ENCODE measurements at places on chromosomes 6 and 20.

- DNase-seq = no peak
Observed at GRCh38 chr20:5178046-5178445, 51.2 kb downstream of the CDS2 start.

GRCh38 chr20:3248167-3248992, 9.4 kb upstream of the SLC4A11 start:
- DNase-seq = no peak

DNA sequence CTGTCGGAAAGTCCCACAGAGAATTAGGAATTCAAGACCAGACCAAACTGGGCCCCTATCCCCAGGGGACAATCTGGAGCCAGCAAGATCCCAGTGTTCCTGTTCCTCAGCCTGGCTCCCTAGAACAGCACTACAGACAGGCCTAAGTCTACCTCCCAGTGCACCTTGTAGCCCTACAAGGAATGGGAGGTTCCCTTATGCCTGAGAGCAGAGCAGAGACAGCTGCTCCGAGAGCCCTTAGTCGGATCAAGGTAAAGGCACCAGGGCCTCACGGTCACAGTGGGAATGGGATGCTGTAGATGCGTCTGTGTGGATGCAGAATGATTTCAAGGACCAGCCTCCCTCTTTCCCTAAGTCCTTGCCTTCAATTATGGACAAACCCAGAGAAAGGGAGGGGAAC, 204.5 kb upstream of the STXBP5 start:
- DNase-seq = no peak

- DNase-seq = peak; percentile 31
Observed at GRCh38 chr6:28943557-28944411, 20.0 kb upstream of the TRIM27 start.

DNA sequence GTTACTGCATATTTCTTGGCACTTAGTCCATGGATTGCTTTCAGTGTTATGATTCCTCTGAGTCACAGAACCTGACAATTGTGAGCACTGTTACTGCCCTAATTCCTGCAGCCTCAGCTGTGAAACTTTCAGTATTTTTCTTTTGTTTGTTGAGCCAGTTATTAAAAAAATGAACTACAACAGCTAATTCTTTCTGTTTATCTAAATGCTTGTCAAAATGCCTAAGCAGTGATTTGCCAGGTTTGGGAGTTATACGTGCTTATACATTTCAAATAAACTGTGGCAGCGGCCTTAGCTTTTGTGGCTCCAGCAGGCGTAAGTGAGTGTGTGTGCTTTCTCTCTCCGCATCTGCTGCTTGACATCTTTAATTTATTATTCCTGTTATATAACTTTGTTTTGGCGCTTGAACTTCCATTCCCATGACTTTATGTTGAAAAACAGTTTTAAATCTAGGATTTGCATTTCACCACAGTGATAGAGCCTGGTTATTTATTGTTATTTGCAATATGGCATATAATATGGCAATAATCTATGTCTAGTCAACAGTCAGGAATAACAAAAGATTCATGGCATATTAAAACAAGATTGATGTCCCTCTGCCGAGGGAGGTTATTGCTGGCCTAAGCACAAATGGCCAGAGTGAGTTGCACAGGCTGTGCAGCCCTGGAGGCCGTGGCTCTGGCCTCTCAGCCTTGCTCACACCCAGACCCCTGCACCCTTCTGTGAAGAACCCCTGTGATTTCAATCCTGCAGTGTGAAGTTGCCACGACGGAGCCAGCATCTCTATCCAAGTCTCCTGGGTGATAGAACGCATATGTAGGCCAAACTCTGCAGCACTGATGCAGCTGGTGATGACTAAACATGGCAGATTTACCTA, 303.4 kb downstream of the THBS2 start:
- no peak for DNase-seq

GRCh38 chr20:33000802-33001466, 3.3 kb downstream of the SUN5 start:
- no peak for DNase-seq

GRCh38 chr6:48990739-48991138, 472.3 kb downstream of the MMUT start:
- DNase-seq = no peak

GRCh38 chr6:30450909-30451841, 38.1 kb upstream of the HLA-E start:
- no peak for DNase-seq

- DNase-seq = no peak
Observed at GRCh38 chr6:110544472-110544871, 68.1 kb upstream of the SLC22A16 start.

DNA sequence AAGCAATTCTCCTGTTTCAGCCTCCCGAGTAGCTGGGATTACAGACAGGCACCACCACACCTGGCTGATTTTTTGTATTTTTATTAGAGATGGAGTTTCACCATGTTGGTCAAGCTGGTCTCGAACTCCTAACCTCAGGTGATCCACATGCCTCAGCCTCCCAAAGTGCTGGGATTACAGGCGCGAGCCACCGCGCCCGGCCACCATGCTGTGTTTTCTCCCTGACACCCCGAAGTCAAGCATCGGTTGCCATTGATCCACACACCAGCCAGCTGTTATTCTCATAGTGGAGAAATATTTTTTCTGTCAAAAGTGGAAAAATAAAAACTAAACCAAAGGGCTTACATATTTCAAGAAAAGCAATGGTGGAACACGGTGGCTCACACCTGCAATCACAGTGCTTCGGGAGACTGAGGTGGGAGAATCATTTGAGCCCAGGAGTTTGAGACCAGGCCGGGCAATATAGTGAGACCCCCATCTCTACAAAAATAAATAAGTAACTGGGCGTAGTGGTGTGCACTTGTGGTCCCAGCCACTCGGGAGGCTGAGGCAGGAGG, 157.4 kb downstream of the ZMYND8 start:
- DNase-seq = no peak

- DNase-seq = no peak
Observed at GRCh38 chr6:37972994-37973757, 153.6 kb downstream of the ZFAND3 start.

- DNase-seq = no peak
Observed at GRCh38 chr6:79384845-79385244, 150.4 kb upstream of the HMGN3 start.

- DNase-seq = no peak
Observed at GRCh38 chr6:166304106-166304505, 4.1 kb downstream of the PRR18 start.

DNA sequence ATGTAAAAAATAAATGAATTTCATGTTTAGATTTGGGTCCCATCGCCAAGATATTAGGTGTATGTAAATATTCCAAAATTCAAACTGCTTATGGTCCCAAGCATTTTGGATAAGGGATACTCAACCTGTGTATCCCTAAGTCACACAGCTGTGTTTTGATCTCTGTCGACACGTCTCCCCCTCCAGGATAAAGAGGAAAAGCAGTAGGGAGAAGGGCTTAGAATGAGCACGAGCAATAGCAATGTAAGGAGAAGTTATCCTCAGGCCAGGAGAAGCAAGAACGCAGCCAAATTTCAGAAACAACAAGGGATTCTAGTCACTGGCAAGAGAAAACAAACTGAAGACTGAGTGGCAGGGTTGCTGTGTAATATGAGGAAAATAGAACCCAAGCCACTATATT, 181.2 kb downstream of the AIG1 start:
- DNase-seq = no peak

GRCh38 chr20:32569380-32570305, 15.5 kb downstream of the NOL4L start:
- DNase-seq = no peak

DNA sequence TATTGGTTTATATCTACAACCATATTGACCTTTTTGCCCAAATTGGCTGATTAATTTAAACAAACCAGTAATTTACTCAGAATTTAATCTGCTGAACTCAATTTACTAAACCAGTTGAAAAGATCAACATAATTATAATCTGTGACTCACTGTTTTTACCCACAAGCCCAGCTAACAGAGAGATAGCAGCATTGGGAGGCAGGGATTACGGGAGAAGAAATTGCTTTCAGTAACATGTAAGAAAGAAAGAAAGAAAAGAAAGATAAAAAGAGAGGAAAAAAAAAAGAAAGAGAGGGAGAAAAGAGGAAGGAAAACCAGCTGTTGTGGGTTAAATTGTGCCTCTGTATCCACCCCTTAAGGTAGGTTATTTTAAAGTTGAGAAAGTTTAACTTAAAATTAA, 13.3 kb upstream of the RHAG start:
- no peak for DNase-seq

- DNase-seq = peak; percentile 8
Observed at GRCh38 chr6:148144917-148145521, 197.6 kb upstream of the SASH1 start.

- DNase-seq = no peak
Observed at GRCh38 chr20:48202334-48203113, 417.2 kb upstream of the SULF2 start.

DNA sequence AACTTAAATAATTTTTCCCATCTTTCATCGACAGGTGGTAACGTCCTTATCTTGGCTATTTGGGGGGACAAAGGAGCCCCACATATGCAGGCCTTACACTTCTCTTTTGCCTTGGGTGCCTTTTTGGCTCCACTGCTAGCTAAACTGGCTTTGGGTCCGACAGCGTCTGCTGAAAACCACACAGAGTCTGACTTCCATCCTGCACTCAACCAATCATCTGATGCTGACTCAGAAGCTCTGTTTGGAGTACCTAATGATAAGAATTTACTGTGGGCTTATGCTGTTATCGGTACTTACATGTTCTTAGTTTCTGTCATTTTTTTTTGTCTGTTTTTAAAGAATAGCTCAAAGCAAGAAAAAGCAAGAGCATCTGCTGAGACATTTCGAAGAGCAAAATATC, 178.5 kb downstream of the SLC16A10 start:
- DNase-seq = no peak

DNA sequence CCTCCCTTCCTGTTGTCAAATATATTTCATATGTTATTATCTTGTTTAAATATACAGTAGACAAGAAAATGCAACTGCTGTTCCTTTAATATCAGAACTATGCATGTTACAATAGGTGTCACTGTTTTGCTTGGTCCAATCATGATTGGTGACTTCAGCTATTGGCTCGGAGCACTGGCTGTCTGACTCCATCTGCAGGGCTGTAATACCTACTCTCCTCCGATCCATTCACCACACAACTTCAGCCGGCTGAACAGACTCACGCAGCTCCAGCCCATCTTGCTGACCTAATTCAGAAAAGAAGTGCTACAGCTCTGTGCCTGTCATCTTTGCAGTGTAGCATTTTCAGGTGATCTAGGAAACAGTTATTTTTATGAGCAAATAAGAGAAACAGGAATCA, at the start of gene BTBD3:
TSS of gene BTBD3 (plus strand) at position 231 of the 400 bp plus-strand sequence. CDS start 383 bp downstream, outside the sequence.
- DNase-seq = no peak

DNA sequence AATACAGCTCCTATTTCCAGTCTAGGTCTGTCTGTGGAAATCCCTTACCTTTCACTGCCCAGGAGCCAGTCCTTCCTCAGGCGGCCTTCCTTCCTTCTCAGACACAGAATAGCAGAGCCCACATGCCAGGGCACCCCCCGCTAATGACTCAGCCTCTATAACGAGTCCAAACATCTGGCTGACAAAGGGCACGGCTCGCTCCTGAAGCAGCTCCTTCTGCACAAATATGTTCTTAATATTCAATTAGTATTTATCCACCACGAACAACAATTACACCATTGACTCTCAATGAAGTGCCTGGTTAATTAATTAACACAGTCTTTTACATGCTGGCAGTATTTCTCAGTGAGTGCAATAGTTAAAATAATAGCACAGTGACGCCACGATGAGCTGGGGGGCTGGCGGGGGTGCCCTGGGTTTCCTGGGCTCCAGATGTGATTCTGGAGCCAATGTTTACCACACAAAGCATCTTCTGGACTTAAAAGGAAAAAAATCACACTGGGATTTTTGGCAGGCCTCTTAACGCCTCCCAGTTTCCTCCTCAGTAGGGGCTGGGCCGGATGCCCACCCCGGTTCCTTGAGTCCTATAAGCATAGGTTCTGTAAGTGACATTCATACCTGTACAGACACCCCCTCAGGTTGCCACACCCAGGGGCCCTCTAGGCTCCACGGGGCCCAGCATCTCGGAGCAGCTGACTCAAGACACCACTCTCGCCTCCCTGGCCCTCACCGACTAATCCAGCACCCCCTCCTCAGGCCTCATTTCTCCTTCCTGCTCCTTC, 158.6 kb upstream of the MLN start:
- no peak for DNase-seq

DNA sequence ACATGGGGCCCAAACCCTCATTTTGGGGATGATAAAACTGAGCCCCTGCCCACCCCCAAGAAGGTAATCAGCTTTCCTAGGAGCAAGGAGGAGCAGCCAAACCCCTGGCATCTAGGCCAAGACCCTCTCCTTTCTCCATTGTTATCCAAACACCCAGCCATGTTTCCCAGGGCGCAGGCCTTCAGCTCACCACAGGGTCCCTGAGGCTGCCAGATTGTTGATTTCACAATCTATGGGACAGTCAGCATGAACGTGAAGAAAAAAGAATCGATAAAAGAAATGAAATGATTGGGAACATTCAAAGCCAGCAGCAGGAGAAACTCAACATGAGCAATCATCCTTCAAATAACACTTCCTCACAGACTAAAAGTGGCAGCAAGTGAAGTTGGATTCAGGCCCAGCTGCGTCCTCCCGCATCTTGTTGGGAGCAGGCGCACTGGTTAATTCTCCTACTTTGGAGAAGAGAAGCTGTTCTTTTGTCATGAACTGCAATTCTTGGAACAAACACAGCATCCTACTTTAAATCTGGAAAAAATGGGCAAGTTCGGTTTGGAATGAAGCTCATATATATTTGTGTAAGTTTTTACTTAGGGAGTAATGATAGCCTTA, 241.8 kb upstream of the PRDM1 start:
- DNase-seq = no peak

- no peak for DNase-seq
Observed at GRCh38 chr20:64068386-64069208, 5.6 kb downstream of the TCEA2 start.

- DNase-seq = peak; percentile 17
Observed at GRCh38 chr6:36340618-36341454, 4.1 kb upstream of the BNIP5 start.

DNA sequence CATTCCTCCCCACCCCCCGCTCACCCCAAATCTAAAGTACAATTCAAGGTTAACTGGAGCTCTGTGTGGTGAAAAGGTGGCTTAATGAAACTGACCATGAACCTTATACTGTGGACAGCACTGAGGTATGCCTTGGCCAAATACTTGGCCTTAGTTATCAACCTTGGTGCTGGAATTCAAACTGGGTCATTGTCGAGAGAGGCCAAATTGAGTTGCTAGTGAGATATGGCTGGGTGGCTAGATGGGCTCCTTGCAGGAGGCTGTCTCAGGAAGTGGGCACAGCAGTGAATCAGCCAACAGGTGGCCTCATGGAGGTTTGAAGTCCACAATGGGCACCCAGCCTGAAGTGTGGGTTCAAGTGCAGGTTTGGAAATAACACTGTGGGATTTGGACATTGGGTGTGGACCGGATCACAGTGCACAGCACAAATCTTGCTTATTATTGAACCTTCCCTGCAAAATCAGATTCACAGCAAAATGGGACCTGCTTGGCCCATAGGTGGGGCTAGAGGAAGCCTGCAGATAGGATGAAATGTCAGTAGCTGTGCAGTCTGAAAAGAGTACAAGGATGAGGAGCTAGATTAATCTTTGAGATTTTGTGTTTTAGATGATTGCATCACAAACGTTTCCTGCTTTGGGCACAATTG, 5.6 kb upstream of the BTBD3 start:
- no peak for DNase-seq

GRCh38 chr20:45415822-45416637, at the start of gene PIGT:
Gene PIGT, plus strand, starts transcription at chr20:45416141. Its CDS starts 16 bp downstream, at chr20:45416157.
- peak; percentile 61 for DNase-seq
